ENCODE measurements at places on chromosomes 4 and X.

DNA sequence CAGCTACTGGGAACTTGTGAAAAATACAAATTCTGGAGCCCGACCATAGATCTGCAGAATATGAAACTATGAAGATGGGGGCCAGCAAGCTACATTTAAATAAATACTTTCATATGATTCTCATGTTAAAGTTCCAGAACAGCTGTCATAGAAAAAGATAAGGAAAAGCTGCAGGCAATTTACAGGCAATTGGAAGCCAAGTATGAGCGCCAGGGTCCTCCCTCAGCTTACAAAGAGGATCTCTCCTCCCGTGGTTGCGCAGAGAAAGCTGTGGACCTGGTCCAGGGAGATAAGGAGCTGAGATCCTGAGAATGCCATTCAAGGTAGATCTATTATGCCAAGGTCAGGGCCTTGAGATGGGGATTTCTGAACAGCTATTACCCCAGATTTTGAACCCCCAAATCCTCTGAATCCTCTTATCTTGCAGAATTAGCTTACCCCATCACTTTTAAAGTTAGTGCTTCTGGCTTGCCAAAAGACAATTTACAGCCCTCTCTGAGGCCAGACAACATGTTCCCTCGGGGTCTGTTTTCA, 25.6 kb upstream of the FRAS1 start:
- DNase-seq, result no peak

DNA sequence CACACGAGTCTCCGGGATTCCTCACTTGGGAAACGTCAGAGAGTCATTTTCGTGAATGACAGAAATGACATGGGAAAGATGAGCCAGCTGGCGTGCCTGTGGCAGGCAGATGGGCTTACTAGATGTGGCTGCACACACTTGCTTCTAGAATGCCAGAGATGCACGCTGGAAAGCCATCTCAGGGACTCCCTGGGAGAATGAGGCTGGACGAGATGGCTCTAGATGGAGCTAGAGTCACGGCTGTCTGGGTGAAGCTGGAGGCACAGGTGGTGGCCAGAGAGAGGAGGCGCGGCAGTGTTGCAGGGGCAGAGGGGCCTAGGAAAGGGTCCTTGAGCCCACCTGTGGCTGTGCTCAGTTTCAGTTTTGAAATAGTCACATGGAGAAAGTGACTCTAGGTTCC, 26.0 kb downstream of the TKTL1 start:
- DNase-seq, result no peak

- no peak for DNase-seq
These were observed 59.2 kb upstream of the TXK start for GRCh38 chr4:48193096-48193836.

- DNase-seq, result no peak
These were observed 176.0 kb upstream of the WDFY3 start for GRCh38 chr4:85142451-85142850.

GRCh38 chr4:94357624-94358023, 15.0 kb upstream of the HPGDS start:
- no peak for DNase-seq

DNA sequence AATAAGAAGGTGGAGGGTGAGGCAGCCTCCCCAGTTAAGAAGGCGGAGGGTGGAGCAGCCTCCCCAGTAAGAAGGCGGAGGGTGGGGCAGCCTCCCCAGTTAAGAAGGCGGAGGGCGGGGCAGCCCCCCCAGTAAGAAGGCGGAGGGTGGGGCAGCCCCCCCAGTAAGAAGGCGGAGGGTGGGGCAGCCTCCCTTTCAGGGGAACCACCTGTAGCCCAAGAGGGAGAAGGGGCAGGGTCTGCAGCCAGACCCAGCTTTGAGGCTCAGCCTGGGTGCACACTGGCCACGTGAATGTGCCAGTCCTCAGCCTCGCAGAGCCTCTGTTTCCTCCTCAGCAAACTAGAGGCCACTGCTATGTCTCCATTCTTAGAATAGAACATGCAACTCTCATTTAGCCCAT, 52.6 kb downstream of the HMX1 start:
- DNase-seq, result no peak

DNA sequence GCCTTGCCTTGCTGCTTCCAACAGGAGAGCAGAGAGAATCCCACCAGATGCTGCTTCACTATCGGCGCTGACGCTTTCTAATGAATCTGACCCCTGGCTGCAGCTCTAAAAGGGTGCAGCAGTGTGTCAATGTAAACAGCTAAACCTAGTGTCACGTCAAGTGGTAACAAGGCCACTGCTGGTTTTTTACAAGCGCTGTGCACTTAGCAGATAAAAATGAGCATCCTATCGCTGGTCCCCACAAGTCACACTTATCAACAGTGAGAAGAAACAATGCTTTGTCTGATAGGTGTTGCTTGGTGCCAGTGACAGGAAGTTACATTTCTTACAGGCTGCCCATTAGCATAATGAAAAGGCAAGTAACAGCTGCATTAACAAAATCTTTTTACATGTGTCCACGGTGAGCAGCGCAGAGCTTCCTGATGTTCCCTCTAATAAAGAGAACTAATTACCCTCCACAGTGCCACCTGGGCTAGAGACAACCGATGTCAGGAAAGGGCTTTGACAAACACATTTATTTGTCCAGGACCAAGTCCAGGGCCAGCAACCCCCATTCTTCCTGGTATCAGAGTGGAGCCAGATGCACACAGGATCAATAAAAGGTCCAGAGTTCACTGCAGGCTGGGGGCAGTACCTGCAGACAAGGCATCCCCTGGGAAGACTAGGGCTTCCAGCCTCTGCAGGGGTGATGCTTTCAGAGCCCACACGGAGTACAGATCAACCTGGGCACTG, 176.0 kb downstream of the MGST2 start:
- DNase-seq, result no peak

- DNase-seq, result no peak
These were observed 28.5 kb downstream of the NKX1-1 start for GRCh38 chr4:1377606-1378261.

DNA sequence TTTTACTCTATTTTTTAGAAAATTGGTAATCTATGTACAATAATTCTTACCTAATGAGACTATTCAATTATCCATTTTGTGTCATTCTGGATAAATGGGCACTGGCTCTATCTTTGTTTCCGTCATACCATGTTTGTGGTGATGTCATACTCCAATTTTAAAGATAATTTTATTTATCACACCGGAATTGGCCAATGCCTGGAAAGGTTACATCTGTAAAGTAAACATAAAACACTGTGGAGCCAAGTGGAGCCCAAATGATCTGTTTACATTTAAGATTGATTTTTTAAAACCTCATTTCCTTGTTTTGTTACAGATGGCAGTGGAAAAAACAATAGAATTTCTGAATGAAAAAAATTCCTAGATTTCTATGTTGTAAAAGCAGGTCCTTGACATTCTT, 120.2 kb upstream of the GPRIN3 start:
- no peak for DNase-seq

DNA sequence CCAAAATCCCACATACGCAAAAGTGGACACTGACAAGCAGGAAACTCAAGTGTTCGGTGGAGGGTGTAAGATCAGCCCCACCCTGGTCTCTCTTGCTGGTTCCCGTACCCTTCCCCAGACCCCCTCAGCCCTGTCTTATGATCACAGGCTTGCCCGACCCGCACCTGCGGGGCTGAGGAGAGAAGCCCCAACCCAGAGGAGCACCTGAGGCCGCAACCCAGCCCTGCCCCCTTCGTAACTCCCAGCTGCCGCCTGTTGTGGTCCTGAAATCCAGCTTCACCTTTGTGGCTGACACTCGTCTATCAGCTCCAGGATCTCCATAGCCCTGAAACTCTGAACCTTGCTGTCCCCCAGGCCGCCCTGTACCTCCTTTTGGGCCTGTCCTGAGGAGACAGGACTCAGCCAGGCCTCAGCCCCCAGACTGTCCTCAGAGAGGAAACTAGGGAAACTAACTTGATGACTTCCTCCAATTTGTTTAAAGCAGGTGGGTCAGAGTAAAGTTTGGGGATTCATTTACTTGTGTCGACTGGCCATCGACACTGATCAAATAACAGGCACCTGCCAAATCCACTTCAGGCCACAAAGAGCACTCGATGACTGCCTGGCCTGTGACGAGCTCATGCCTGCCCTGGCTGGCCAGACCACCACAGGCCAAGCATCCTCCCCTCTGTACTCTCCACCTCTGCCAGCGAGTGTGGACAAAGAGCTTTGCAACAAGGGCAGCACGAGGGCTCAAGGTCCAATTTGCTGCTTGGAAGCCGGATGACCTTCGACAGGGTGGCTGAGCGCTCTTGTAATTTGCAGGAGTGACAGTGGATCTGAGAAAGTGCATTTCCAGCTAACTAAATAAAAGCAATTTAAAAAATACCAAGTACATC, 19.3 kb downstream of the DCTD start:
- no peak for DNase-seq

Measured in substantia nigra (tissue), 51 donors.